Glomerular endothelial cell (primary cell): ENCODE measurements at places on chromosomes 3 and 15. TPM values are rescaled to one million over a fixed set of nuclear protein-coding genes. Genes with fewer than 3 reads are reported as not detected.

PTX3 gene
- 317 and 450 TPM in 2 replicates for total RNA-seq

DNA sequence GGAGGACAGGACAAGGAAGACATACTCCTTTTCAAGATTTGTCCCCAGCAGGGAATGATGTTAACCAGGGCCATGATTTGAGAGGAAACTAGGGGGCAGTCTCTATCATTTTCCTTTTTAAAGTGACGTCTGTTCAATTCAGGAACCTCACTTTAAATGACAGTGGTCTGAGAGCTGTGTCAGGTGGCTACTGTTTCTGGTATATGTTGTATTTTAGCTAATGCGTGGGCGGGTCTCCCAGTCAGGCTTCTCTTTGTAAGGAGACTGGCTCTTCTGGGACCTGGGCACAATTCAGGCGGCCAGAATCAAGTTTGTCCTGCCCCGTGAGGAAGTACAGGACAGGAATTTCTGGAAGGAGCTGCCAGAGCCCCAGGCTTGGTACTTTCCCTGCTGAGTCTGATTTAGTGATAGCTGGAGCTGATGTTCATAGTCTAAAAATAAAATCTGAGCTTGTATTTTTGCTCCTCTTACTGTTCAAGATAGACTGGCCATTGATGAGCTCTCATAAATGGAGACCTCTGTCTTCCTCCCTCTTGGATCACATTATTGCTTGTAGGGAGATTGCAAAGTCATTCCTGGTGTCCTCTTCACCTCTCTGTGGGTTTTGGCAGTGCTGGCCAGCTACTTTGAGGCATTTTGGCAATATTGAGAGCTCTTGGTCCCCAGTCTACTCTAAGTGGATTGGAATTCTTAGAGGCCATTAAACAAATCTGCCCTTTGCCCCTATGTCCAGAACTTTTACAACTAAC is 25.6 kb downstream of the SQOR start:
- DNase-seq: no peak

- no peak for DNase-seq
Measured at GRCh38 chr3:46378426-46378942, 7.7 kb downstream of the CCR5 start.

DNA sequence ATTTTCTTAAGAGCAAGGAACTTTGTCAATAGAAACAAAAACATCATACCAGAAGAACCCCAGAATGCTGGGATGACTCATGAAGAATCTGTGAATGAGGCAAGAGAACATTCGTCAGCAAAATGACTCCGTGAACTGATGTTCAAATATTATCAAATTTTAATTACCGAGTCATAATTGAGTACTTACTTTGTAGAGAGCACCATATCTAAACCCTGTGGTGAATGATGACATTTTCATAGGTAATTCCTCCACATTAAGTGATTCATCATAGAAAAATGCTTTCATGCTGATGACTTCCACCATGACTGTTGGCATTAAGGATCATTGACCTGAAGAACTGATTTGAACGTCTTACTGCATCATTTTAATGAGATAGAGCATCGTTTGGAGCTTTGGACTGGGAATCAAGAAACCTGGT is 56.3 kb downstream of the PPARG start:
- no peak for DNase-seq

DNA sequence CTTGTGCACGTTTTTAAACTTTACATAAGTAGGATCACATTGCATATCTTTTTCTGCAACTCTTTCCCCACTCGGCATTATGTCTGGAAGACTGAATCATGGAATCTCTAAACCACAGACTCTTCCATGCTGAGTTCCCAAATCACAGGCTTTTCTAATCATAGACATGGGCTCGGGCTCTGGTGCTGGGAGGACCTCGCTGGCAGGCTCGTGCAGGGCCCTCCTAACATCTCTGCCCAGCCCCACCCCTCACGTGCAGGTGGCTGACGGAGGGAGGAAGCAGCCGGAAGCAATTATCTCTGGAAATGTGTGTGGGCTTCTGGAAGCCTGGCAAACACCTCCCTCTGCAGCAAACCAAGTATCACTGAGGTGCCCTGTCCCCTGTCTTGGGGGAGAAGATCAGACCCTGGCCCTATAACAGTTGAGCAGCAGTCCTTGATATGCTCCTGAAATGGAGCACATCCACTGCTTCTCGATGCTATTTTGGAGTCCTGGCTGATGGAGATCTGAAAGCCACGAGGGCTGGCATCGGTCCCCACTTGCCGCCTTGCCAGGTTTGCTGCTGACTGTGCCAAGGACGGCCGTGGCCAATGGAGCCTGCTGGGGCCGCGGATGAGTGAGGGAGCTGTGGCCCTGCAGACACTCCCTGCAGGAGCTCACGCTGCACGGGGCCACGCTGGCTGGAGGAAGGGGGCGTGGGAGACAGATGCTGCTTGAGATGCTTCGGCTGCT is 4.4 kb upstream of the IQSEC1 start:
- DNase-seq: no peak

- no peak for DNase-seq
Measured at GRCh38 chr15:64858021-64858575, 16.4 kb downstream of the PLEKHO2 start.
